ENCODE measurements at places on chromosomes 7 and 10.
A peak's percentile ranks its signal among the peaks of the same experiment; 100 is the strongest.

GRCh38 chr10:99057936-99058690 is 177.5 kb downstream of the HPSE2 start:
- DNase-seq = no peak

DNA sequence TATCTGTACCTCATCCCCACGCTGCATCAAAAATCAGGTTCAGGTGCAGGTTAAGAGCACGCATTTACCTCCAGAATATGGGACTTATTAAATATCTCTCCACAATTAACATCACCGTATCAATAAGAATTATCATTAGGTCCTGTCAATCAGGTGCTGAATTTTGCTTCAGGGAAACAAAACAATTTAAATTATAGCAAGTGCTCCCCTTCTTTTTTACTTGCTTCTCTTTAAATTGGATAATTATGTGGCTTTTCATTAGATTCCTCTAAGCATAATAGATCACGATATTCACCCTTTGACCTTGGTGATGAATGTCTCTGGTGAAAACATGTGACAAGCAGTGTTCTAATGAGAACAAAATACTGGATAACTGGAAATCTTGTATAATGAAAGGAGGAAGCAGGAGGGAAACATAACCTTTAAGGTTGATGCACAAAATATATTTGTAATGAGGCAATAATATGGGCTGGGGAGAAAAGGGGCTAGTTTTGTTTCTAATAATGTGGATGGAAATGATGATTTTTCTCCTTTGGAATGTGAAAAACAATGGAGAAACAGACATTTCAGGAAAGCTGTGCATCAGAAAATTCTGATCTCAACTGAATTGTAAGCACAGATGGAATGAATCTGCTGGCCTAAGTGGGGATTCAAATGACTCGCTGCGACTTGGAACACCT is 166.9 kb downstream of the SNX10 start:
- no peak for DNase-seq

DNA sequence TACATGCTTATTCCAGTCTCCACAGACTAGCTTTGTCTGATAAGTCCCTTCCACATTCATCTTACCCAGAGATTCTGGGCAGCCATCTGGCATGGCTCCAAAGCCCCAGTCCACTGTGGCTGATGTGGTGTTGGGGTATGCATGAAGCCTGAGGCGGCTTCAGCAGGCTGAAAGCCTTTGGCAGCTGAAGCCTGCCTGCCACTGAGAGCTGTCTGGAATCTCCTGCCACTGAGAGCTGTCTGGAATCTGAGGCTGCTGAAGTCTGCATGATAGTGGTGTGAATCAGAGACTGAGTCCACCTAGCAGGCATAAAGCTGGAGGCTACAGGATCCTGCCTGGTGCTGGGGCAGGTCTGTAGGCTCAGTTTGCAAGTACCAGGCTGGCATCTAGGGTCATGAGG is 87.1 kb downstream of the DYNC1I1 start:
- no peak for DNase-seq

DNA sequence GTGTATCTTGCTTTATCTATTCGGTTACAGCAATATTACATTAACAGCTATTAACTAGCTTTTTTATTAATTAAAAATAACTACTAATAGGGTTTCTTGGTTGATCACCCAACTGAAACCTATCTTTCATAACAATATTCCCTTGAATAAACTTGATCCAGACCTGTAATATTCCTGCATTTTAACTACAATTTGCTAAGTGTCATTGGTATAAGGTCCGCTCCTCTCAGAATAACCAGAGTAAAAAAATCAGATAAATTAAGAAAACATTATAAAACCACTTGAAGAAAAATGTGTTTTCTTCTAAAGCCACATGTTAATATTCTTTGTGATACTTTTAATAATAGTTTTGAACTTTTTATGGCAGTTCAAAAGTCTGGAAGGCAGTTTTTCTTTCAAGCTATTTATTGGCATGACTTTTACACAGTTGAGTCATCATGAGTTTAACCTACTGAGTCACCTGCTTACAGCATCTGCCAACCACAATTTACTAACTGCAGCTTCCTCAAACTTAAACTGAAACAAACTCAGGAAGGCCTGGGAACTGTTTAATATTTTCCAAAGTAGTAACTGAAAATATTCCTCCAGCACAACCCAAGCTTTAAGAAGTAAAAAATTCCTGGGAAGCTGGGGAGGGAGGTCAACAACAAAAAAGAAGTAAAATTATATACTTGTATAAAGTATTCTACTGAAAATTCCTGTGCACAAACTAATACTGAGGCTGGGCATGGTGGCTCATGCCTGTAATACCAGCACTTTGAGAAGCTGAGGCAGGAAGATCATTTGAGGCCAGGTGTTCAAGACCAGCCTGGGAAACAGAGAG is 103.2 kb downstream of the NRBF2 start:
- no peak for DNase-seq

DNA sequence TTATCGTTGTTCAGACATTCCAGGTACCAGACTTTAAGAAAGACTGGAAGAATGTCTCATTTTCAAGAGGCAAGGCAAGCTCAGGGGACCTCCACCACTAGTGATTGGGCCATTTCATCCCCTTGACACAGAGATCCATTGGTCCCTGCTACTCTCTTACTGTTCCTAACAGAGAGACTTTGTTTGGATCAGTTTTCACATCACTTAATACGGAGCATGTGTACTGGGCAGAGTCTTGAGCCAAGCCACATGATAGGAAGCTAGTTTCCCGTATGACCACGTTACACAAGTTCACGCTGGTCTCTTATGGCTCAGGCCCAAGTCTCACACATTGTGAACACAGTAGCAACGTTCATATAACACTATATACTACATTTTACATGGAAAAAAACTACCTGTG is 269.9 kb downstream of the BAMBI start:
- no peak for DNase-seq

DNA sequence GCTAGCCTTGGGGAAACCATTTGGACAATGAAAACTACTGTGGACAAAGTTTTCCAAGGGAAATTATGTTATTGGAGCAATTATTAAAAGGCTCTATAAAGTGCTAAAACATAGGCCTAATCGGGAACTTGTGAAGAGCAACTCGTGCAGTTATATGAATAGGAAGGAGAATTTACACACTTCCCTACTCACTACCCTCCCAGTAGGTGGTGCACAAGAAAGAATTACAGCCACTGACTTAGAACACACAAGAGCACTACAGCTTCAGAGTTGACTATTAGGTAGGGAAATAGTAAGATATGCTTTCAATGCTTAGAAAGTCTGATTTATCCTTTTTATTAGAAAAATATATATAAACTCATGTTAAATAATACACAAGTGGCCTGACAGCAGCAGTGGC is 47.2 kb downstream of the GSAP start:
- DNase-seq = no peak

DNA sequence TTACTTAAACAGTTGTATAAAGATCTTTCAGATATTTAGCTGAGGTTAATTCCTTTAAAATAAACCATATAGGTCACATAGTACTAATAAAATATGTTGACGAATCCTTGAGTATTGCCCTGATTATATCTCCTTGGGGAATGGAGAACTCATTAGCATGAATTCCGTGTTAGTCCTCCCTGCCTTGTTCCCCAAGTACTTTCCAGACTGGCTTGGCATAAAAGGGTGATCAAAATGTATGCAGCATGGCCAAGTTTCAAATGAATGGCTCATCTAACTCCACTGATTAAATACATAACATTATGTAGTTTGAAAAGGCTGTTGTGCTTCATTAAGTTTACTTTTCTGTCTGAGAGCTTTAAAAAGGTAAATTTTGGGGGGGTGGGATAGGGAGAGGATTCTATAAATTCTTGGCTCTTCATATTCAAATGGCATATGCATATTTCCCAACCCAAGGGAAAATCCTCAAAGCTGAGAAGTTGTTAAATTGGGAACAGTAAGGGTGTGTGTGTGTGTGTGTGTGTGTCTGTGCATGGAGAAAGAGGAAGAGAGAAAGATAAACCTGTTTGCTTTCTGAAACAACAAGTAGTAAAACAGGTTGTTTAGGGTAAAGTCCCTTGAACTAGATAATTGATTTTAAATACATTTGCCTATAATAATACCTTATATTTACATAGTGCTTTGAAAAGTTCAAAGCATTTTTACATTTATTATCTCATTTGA is 4.8 kb upstream of the ADD3 start:
- DNase-seq = no peak

GRCh38 chr10:127920306-127921074 is 13.6 kb downstream of the PTPRE start:
- no peak for DNase-seq

GRCh38 chr10:79027147-79028055 is 41.4 kb upstream of the ZMIZ1 start:
- DNase-seq = peak; percentile 58

GRCh38 chr10:25388188-25388861 is 213.5 kb downstream of the GPR158 start:
- no peak for DNase-seq

- peak; percentile 93 for DNase-seq
Observed at GRCh38 chr10:79067241-79068202, 1.2 kb upstream of the ZMIZ1 start.

DNA sequence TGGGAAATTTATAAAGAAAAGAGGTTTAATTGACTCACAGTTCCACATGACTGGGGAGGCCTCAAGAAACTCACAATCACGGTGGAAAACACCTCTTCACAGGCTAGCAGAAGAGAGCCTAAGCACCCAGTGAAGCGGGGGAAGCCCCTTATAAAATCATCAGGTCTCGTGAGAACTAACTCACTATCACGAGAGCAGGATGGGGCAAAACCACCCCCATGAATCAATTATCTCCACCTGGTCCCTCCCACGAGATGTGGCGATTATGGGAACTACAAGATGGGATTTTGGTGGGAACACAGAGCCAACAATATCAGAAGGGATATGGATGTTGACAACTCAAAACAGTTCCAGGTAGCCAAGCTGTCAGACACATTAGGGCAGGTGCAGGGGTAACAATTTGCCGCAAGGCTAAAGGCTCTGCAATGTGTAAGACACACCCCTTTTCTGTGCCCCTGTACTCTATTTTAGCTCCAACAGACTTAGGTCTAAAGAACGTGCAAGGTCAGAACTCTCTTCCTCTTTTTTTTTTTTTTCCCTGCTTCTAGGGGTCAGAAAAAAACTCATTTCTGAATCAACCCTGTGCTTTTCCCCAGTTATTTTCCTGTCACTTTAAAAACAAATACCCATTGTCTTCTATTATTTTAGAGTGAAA is 30.7 kb upstream of the RBM20 start:
- DNase-seq = no peak

DNA sequence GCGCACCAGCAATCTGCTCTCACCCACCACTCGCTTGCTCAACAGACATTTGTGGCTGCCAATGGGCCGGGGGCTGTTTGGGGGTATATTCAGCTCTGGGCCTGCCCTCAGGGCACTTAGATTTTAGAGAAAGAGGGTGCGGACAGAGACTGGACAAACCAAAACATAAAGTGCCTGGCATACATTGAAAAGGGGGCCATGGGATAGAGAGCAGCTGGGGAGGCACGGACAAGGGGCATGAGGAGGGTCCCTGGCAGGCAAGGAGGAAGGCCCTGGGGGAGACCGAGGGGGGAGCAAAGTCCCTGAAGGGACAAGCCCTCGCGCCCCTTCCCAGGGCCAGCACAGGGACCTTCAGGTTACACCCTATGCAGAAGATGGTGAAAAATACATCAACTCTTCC is 43.5 kb downstream of the CLRN3 start:
- no peak for DNase-seq

- no peak for DNase-seq
Observed at GRCh38 chr7:120920591-120921274, 29.8 kb upstream of the ING3 start.

- DNase-seq = no peak
Observed at GRCh38 chr10:33199731-33200232, 134.7 kb downstream of the NRP1 start.

DNA sequence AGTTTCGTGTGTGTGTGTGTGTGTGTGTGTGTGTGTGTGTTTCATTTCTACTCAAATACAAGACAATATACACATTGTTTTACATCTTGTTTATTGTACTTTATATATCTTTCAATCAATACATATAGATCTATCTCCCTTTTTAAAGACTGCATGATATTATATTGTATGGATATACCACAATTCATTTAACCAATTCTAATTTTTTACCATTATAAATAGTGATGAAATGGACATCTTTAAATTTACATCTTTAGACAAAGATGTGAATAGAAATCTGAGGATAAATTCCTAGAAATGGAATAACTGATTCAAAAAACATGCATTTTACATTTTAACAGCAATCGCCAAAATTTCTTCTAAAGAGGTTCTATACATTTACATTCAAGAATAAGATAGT is 23.2 kb upstream of the HIBADH start:
- no peak for DNase-seq

DNA sequence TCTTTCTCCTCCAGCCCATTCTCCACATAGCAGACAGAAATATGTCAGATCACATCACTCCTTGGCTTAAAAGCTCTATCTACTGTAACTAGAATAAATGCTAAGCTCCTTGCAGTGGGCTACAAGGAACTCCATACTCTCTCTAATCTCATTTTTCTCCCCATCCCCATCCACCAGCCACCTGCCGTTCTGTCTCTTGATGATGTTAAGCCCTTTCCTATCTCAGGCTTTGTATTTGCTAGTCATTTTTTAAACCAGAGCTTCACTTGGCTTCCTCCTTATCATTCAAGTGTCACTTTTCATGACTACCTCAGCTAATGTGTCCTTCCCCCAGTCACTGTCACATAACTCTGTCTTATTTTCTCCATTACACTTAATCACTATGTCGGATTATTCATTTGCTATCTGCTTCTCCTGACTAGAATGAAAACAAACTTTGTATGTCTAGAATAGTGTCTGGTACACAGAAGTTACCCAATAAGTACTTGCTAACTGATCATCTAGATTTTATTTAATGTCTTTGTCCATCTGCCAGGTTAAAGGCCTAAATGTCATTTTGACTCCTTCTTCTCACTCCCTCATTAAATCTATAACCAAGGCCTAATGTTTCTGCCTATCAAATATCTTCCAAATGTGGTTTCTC is 87.2 kb upstream of the RPA3 start:
- DNase-seq = no peak

DNA sequence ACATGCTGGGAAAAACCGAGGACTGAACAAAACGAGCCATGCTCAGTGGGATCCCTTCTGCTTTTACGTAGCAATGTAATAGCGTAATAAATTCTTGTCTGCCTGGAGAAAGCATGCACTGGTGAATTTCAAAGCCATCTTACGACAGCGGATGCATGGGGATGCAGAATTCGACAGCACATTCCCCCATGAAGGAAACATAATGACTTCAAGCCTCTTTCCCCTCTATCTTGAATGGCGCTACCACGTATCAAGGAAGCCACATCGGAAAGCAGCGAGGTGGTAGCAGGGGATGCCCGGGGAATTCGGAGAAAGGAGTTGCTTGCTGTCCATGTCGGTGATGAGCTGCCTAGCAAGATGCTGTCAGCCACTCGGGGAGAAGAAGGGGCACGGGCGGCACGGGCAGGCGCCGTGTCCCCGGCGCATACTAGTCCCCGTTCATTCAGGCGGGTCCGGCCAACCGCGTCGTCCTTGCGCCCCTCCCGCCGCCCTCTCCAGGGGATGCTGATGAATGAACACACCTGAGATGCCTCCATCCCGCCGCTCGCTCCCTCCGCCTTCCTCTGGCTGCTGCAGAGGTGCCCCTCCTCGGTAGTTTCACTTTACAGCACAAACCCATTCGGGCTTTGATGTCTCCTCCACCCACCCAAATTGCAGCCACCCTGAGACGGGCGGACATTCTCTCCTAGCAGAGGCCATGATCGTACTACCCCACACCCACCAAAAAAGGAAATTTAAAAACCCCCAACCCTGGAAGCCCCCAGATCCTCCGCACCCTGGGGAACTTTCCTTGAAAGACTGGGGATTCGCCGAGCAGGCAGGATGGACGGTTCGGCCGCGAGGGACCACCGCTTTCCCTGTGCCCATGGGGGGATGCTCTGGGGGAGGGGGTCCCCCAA is 644 bp downstream of the SORBS1 start:
- DNase-seq = peak; percentile 81

GRCh38 chr10:19935176-19935575 is 118.9 kb downstream of the PLXDC2 start:
- DNase-seq = no peak

Measured in suprapubic skin (tissue), 4 donors.